ENCODE measurements at places on chromosomes 12 and 14.

DNA sequence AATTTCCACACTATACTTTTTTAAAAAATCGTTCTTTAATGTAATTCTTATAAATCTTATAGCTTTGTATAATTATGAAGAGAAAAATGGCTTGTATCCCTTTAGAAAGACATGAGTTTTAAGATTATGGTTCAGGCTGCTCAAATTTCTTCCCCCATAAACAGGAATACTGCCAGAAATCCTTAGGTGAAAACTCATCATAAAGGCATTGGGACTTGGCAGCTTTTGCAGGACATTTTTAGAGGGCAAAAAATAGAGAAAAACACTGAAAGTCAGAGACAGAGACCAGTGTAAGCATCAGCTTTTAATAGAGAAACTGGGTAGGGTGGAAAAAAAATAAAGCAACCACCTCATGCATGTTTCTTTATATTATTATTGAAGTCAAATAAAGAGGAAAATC lies 29.1 kb downstream of the LRRK2 start:
- DNase-seq, result no peak

DNA sequence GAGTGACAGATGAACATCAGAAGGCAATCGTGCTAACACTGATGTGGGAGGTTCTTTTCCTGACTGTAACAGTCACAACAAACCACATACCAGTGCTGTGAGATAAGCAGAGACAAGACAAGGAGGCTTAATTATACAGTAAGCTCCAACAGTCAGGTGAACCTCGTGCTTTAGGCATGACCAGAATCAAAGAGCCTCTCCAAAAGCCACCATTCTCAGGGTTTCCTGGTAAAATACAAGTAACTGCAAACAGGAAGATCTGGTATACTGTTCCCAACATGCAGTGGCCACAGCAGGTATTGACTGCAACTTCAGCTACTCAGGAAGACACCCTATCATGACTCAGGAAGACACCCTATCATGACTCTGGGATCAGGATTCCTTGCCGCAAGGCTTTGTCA lies 47.3 kb upstream of the GTF2A1 start:
- no peak for DNase-seq

GRCh38 chr12:126776026-126776655 lies 1490.8 kb upstream of the TMEM132C start:
- no peak for DNase-seq

DNA sequence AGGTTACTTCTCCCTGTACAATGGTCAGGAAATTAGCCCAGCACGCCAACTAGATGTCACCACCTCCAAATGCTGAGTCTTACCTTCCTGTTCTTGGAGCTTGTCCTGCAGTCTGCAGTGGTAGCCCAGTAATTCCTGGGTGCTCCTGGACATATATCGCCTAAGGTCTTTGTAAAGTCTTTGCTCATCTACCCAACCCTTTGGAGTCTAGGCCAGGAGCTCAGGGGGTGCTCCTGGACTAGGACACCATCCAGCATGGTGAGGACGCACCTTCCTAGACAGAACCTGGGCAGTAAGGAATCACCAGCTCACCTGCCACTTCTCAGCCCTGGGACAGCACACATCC lies 569 bp downstream of the SERPINA10 start:
- DNase-seq, result no peak

DNA sequence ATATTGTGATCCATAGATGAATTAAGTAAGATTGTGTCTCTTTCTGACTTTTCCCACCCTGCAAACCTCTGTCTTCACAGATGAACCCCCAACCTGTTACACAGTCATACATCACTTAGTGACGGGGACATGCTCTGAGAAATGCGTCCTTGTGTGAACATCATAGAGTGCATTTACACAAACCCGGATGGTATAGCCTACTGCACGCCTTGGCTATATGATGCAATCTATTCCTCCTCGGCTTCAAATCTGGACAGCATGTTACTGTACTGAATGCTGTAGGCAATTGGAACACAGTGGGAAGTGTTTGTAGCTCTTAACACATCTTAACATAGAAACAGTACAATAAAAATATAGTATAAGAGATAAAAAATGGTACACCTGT lies 7.4 kb upstream of the TESPA1 start:
- no peak for DNase-seq

DNA sequence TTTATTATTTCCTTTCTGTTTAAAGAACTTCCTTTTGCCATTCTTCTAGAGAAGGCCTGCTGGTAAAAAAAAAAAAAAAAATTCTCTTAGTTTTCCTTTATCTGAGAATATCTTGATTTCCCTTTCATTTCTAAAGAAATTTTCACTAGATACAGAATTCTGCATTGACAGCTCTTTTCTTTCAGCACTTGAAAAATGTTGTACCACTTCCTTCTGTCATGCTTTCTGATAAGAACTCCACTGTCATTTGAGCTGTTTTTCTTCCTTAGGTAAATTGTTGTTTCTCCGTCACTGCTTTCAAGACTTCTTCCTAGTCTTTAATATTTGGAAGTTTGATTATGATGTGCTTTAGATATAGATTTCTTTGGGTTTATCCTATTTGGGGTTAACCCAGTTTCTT lies 113.6 kb upstream of the BTG1 start:
- no peak for DNase-seq

- no peak for DNase-seq
Measured at GRCh38 chr12:9040484-9041186, 51.3 kb downstream of the KLRG1 start.

GRCh38 chr12:64946132-64946829 lies 121.8 kb downstream of the TBC1D30 start:
- DNase-seq, result no peak

DNA sequence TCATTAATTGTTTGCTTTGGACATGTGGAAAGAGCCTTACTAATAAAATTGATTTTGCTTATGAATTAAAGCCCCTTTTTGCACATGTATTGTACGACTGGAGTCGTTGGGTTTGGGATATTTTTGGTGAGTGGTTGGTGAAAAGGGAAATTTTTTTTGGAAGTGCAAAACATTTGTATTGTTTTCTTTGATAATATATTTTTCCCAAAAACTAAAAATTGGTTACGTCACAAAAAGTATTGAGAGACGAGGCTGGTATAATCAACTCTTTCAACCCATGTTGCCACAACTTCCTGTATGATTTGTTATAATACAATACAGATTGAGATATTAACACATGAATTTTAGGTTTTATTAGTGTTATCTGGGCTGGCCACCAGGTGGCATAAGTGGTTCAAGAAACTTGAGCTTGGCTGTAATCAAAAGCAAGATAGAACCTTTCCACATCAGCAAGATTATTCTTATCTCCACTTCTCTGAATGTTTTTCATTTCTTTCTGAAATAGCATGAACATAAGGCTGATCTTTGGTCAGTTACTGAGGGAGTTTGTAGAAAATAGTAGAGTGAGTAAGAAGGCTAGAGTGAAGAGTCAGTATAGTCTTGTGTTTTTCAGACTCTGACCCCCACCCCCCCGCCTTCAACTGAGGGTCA lies 8.7 kb downstream of the NGDN start:
- peak; percentile 23 for DNase-seq

GRCh38 chr14:99331811-99332210 lies 59.8 kb upstream of the BCL11B start:
- no peak for DNase-seq

DNA sequence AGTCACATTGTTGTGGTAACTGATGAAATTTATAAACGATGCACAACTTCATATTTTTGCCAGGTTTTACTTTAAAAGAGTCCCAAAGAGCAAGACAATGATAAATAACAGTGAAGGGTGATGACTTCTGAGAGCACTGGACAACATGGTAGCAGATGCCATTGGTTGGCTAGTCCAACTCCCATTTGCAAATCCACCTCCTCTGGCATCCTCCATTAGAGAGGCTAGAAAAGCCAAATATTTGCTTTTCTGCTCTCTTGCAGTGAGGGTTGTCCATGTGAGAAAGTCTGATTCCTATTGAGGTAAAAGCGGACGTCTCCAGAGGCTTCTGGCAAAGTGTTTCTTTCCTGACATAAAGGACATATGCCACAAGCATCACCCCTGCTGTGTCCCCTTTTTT lies 89.6 kb upstream of the BMP4 start:
- no peak for DNase-seq

DNA sequence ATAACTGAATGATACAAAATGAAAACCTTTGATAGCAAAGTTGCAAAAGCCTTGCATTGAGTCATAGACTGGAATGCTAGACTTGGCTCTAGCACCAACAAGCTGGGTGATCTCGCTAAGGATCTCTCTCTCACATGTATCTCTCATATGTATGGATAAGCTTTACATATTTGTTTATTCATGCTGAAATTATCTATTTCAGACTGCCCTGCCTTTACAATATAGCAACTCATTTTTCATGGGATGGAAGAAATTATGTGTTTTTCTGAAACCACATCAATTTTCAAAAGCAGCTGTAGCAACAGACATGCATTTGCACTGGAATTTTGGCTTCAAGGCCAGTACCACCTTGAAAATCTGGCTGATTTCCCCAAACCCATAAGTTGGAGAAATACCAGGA lies 11.4 kb downstream of the RERG start:
- no peak for DNase-seq

GRCh38 chr14:85313560-85314207 lies 216.3 kb upstream of the FLRT2 start:
- no peak for DNase-seq

- DNase-seq, result no peak
Measured at GRCh38 chr14:33359288-33359881, 420.7 kb downstream of the NPAS3 start.

DNA sequence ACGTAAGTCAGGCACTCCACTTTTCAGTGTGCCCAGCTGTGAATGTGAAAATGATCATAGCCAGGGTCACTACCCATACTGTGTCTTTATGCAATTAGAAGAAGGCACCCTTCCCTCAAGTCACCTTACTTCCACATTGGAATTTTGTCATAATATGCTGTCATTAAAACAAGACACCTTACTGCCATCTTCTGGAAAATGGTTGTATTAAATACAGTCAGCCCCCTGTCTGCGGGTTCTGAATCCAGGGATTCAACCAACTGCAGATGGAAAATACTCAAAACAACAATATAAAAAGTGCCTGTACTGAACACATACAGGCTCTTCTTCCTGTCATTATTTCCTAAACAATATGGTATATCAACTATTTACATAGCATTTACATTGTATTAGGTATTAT lies 70.2 kb upstream of the TBX5 start:
- DNase-seq, result no peak

GRCh38 chr12:49108958-49109404 lies 1.7 kb downstream of the LMBR1L start:
- DNase-seq, result no peak

DNA sequence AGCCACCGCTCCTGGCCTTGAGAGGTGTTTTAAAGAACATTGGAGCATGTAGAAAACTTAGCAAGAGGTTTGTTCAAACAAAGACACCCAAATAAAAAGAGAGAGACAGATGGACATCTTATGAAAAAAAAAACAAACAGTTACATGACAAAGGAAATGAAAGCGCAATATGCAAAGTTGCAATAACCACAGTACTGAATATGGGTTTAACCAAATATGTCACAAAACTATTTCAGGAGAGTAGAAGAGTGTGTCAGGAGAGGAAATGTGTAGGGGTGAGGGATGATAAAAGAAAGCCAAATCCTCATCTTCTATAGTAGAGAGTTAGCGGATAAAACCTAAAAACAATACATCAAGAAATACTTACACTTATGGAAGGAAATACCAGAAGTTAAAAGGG lies 98.4 kb downstream of the GTF2A1 start:
- DNase-seq, result no peak

- DNase-seq, result no peak
Measured at GRCh38 chr14:57018065-57018464, 207.8 kb upstream of the OTX2 start.

GRCh38 chr12:105476616-105477015 lies 146.1 kb downstream of the C12orf75 start:
- DNase-seq, result no peak

- no peak for DNase-seq
Measured at GRCh38 chr12:10031321-10031720, 839 bp downstream of the CLEC9A start.

DNA sequence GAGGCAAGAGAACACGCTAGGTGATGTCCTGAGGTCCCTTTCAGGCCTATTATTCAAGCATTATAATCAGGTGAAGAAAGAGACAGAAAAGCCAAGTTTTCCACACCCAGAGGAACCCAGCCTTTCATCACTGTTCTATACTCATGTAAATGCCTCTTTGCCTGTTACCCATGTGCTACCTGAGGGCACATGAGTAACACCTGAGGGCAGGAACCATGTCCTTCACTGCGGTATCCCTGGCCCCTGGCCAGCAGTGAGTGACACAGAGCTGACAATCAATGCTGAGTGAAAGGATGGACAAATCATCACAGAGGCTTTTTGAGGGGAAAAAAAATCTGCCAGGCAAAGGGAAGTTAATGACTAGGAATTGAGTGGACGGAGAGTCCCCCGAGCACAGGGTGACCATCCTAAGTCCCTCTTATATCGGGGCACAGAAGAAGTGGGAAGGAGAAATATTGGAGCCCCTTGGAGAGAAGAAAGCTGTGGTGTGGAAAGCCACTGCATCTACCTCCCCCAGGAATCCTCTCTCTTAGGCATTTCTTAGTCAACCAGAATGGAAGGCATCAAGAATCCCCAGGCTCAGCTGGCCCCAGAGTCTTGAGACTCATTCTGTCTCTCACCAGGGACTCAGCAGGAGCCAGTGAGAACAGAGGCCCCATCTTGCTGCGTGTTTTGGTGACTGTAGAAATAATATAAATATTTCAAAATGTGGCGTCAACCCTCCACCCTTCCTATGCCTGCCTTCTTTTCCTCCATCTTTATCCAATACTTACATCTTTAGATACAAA lies 212.9 kb downstream of the DPF3 start:
- DNase-seq, result no peak

DNA sequence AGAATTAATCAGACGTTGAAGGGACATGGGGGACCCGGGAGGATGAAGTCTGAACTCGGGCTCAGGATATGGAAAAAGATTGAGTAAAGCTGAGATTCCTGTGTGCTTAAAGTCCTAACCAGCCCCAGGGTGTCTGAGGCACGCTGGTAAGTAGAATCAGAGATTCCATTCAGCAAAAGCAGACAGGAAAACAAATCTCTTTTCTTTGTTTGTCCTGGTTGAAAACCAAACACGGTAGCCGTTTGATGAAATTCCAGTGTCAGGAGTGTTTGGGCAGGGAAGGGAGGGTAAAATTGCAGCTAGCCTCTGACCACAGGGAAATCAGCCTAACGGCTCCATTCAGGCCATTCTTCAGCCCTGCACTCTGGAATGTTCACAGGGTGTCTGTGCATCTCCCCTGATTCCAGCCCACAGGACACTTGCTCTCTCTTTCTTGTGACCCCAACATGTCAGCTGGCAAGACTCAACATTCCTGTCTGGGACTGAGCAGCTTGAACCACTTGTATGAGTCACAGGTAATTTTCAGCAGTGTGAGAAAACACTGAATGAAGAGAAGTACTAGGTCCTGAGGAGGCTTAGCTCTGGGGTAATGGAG lies 31.0 kb downstream of the NINJ2 start:
- DNase-seq, result no peak

- DNase-seq, result no peak
Measured at GRCh38 chr12:40145896-40146295, 40.0 kb upstream of the SLC2A13 start.

- no peak for DNase-seq
Measured at GRCh38 chr12:41466802-41467201, 278.7 kb downstream of the PDZRN4 start.

Data from stimulated activated CD4-positive, alpha-beta T cell treated with anti-CD3 and anti-CD28 coated beads, Interleukin-1b, Interleukin-23, amount 100 ng/mL, for 1 hour (primary cell).